Stimulated activated naive CD8-positive, alpha-beta T cell treated with anti-CD3 and anti-CD28 coated beads, Interleukin-15, amount 100 ng/mL, for 72 hours (primary cell): ENCODE measurements at places on chromosomes 3 and 15.

DNA sequence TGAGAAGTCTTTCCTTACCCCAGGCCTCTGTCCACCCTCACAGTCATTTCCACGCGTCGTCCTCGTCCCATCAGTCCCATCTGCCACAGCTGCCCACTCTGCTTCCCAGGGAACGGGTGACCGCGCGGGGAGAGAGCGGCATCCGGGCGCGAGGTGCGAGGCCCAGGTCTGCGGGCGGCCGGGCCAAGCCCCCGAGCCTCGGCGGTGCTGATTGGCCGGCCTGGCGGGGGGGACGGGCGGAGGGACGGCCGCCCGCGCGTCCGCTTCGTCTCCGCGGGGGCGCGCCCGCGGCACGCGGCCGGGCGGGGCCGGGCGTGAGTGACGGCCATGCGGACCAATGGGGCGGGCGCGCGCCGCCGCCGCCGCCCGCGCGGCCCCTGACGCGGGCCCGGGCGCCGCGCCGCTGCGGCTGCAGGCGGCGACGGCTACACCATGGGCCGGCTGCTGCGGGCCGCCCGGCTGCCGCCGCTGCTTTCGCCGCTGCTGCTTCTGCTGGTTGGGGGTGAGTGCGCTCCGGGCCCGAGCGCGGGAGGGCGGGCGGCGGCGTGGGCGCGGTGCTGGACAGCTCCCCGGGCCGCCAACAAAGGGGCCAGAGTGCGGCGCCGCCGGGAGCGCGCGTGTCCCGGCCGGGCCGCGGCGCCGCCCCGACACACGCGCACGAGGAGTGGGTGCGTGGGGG lies at the start of gene PODXL2:
Gene PODXL2 (plus strand): TSS at position 398 of the 679 bp plus-strand sequence. CDS start 35 bp downstream, at position 433.
- DNase-seq, result peak; percentile 18

DNA sequence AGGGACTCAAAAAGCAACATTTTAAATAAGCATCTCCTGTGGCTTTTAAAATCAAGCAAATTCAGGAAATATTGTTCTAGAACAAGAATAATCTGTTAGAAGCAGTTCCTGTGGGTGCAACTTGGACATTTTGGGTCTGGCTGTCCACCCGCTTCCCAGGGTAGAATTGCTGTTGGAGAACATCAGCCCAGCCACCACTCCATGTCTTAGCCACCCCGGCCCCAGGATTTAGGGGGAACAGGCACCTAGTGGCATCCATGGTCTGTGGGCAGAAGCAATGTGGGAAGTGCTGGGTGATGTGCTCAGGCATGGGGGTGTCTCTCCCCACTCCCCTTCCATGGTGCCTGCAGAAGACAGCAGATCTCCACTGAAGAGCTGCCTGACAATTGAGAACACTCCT lies 162.6 kb downstream of the KLF13 start:
- no peak for DNase-seq

DNA sequence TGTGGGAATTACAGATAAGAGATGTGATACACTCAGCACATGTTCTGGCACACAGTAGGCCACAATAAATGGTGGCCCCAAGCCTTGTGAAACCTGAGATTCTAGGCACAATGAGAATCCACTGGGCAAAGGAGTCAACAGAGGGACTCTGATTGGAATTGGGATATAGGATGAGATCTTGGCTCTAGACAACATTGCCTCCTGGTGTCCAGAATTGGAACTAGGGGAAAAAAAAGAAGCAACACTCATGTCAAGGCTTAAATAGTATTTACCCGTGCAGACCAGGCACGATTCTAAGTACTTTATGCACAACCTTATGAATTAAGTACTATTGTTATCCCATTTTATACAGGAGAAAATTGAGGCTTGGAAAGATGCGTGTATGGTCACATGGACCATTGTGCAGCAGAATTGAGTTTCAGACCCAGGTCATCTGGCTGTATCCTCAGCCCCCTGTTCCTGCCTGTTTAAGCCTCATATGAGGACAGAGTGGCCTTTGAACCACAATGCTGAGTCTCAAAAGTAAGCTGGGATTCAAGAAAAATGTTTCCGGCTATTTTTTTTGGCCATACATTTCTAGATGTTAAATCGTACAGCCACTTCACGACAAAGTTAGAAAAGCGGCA lies 124.8 kb downstream of the SV2B start:
- no peak for DNase-seq

DNA sequence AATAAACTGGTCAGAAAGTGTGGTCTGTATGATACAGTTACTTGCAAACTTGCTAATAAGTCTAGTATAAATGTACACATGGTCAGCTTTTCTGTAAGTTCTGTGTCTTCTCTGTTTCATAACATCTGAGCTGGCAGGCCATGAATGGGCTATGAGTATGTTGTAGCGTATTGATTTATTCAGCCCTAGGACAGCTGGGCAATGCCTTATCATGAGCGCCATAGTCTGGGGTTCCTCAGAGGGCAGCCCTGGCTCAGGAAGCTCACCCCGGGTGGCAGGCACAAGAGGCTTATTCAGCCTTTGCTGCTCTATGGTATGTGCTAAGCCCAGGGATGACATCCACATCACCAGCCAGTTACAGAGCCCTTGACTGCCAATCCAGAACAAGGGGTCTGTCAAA lies 50.7 kb upstream of the CCR2 start:
- no peak for DNase-seq

DNA sequence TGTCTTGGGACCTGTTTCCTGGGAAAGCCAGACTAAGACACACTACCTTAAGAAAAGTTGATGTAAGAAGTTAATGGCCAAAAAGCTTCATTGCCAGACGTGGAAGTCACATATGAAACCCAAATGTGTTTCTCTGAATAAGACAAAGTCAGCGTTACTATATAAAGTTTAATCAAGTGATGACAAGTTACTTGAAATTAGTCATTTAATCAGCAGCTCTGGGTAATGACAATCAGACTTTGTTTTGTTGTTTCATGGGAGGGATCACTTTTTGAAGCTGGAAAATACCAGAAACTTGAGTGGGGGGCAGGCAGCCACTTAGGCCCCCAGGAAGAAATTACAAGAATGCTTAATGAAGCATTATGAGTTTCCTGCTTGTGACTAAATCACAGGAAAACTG lies 218.6 kb downstream of the PTPRG start:
- no peak for DNase-seq

GRCh38 chr15:60835974-60836373 lies 357.0 kb upstream of the ICE2 start:
- no peak for DNase-seq

- no peak for DNase-seq
These were observed 894.6 kb downstream of the PLOD2 start for GRCh38 chr3:145266368-145266767.

GRCh38 chr3:22117091-22117490 lies 366.1 kb upstream of the ZNF385D start:
- DNase-seq, result no peak

GRCh38 chr15:66089049-66089448 lies 164.5 kb downstream of the MEGF11 start:
- DNase-seq, result no peak

GRCh38 chr15:68589783-68590710 lies 11.3 kb downstream of the CORO2B start:
- DNase-seq, result no peak

- no peak for DNase-seq
These were observed 40.8 kb downstream of the HMG20A start for GRCh38 chr15:77461486-77461885.

GRCh38 chr3:5678248-5678647 lies 490.7 kb downstream of the EDEM1 start:
- DNase-seq, result no peak

DNA sequence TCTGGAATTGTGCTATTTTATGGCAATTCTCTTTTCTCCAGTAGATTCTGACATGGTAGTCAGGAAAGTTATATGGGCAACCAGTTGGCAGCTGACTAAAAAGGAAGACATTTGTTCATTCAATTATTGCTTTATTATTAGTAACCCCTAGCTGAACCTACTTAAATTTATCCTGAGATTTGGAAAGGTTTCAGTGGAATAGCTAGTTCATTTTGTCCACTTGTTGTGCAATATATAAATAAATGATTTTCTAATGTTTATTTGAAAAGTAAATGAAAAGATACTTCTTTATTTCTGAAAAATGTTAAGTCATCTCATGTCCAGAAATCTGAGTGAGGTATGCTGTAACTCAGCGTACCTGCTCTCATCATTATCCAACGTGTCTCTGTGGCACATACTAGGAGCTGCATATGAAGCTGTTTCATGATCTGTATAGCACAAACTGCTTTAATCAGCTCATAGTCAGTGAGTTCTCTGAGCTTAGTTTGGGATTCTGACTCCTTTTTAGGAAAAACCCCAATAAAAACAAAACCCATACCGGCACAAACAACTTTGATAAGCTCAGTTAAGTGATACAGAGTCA lies 35.9 kb downstream of the RARB start:
- no peak for DNase-seq

GRCh38 chr3:195150181-195151118 lies 120.5 kb downstream of the XXYLT1 start:
- no peak for DNase-seq

DNA sequence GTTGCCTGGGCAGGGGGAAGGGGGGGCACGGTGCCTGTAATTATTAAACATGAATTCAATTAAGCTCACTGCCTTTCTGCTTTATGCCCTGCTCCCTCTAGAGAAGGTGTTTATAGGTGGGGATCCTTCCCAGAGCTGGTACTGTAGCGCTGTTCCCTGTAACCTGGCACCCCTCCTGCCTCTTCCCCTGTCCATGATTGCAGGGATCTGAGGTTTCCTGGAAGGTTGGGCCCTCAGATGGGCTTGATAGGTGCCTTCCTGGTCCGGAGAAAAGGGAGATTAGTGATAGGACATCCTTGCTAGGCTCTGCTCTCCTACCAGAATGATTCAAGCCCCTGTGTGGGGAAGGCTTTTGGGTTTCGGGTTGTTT lies 2.1 kb upstream of the FAM131A start:
- DNase-seq, result no peak

- DNase-seq, result no peak
These were observed 24.2 kb downstream of the TMEM44 start for GRCh38 chr3:194608981-194609380.

DNA sequence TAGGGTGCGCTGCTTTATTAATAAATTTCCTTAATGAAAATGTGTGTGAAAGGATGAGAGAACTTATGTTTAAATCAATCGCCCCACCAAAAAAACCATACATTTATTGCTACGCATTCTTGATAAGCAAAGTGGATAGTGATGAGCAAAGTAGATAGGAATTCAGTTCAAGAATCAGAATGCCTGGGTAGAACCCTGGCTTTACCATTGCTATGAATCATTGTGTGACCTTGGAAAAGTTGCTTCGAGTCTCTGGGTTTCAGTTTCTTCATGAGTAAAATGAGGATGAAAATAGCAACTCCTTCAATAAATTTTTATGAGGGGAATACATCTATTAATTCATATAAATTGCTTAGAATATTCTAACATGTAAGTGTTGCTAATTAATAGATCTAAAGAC lies 2.6 kb upstream of the ALCAM start:
- DNase-seq, result no peak

DNA sequence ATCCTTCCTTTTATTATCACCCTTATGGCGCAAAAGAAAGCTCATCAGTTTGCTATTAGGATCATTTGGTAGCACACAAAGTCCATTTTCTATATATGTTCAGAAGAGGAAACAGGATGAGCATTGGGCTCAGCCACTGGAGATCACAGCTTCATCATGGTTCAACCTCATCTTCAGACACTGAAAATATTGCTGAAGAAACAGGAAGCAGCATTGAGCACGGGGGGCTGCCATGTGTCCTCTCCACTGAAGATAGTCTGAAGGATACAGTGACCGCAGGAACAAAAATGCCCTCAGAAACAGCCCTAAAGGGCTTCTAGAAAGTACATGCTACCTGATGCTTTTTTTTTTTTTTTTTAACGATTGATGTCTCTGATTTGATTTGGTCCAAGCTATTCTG lies 835.3 kb upstream of the CFAP20DC start:
- DNase-seq, result no peak

- DNase-seq, result no peak
These were observed 28.7 kb downstream of the RARRES1 start for GRCh38 chr3:158703566-158703965.

- peak; percentile 47 for DNase-seq
These were observed 17.0 kb upstream of the ANO10 start for GRCh38 chr3:43638594-43639447.

GRCh38 chr3:186330772-186331460 lies 31.1 kb downstream of the DGKG start:
- no peak for DNase-seq

DNA sequence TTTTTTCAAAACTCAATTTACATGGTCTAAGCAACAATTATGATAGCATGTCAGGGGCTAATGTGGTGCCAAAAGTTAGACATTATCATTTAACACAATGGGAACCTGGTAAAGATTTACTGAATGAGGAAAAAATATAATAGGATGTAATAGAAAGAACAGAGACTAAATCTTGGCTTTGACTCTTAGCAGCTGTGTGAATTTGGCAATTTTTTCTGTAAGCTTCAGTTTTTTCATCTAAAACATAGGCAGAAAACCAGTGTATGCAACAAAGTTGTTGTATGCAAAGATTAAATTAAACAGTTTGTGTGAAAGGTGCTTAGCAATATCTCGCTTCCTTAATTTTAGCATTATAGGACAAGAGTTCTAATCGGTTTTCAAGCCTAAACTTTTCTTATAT lies 57.6 kb downstream of the ZBTB20 start:
- no peak for DNase-seq

DNA sequence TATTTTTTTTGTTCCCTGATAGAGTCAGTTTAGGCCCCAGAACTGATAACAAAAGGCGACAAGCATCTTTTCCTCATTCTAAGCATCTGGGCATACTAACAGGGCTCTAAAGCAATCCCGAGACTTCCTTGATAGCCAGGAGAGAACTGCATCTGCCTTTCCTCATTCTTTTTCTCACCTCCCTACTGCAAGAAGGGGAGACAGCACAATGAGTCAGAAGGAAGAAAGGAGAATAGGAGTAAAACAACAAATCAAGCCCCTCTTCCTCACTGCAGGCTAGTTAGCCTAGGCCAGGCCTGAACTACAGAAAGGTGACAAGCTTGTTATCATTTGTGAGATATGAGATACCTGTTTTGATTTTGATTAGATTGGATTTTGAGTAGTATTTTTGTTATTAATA lies 97.9 kb downstream of the NAALADL2 start:
- DNase-seq, result no peak

DNA sequence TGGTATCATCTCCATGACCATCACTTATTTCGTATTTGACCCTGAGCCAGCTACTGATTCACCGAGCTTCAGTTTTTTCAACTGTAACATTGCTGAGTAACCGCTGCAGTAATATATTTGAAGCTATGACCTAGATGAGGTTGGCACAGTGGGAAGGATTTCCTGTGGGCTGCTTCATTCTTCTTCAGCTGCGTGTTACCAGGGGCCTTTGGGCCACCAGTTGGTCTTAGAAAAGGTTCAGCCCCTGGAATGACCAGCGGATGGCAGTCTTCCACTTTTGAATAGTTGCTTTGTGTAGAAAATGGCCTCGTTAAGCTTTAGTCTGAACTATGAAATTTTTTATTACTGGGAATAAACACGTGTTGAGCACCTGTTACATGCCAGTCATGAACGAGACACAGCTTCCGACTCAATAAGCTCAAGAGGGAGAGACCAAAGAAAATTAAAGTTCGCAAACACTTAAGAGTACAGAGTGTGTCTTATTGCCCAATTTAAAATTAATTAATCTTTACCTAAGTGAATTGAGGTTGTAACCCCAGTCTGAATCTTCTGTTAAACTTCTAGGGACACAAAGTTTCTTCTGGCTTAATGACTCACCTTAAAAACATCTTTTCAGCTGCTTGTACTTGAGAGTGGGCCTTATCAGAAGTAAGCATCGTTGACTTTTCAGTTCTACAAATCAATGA lies 57.6 kb upstream of the NR2E3 start:
- DNase-seq, result no peak

GRCh38 chr3:56916716-56917360 lies 115.1 kb upstream of the ARHGEF3 start:
- DNase-seq, result peak; percentile 31

- no peak for DNase-seq
These were observed 185.3 kb downstream of the FNDC3B start for GRCh38 chr3:172224560-172225214.
